ENCODE measurements at places on chromosomes 3 and 15. TPM values are rescaled to one million over a fixed set of nuclear protein-coding genes. Genes with fewer than 3 reads are reported as not detected.

Gene TRIM59
- total RNA-seq = 25.8 TPM

Gene CYP1A2
- not detected for total RNA-seq

Gene HDAC11
- total RNA-seq = 1.6 TPM

Gene MST1R
- 0.27 TPM for total RNA-seq

Gene SELENOT
- total RNA-seq = 68.4 TPM

Gene EPHA6
- not detected for total RNA-seq

Gene ARHGEF26
- 0.25 TPM for total RNA-seq

Gene TPM1
- 10.5 TPM for total RNA-seq

Gene GOLGA8Q
- total RNA-seq = 0.20 TPM

Gene TGM4
- not detected for total RNA-seq

Gene PIERCE2
- total RNA-seq = 0.38 TPM

Gene LRTM1
- total RNA-seq = not detected

Gene C3orf49
- total RNA-seq = not detected

Gene PAK6
- not detected for total RNA-seq

Gene GLDN
- not detected for total RNA-seq

Gene SERINC4
- 0.15 TPM for total RNA-seq

Gene KIF23
- 73.1 TPM for total RNA-seq

Gene ZNF717
- 13.5 TPM for total RNA-seq

Gene ZPLD1
- total RNA-seq = not detected

Gene TTLL13
- total RNA-seq = 0.26 TPM

Gene PCLAF
- total RNA-seq = 118 TPM

Gene RASGRF1
- total RNA-seq = not detected

Gene ASB14
- total RNA-seq = not detected

Gene RCCD1
- total RNA-seq = 52.4 TPM

Gene ABHD17C
- total RNA-seq = 6.5 TPM

Gene TMEM44
- total RNA-seq = 0.93 TPM

Gene CDHR4
- total RNA-seq = not detected

Gene BTLA
- 70.6 TPM for total RNA-seq

Gene SPATA12
- total RNA-seq = not detected

Gene CPB1
- total RNA-seq = not detected

Gene NCKIPSD
- total RNA-seq = 28.7 TPM

Gene TNFSF10
- total RNA-seq = 31.8 TPM

Gene SEMA7A
- total RNA-seq = 46.9 TPM

Gene NAALADL2
- not detected for total RNA-seq

Gene SUCLG2
- total RNA-seq = 85.3 TPM

Gene GABRR3
- total RNA-seq = not detected

Gene ZDHHC23
- total RNA-seq = 5.4 TPM

Gene TRPM1
- not detected for total RNA-seq

Gene SEMA3F
- not detected for total RNA-seq

Gene SLC28A2
- total RNA-seq = not detected

Gene SCN5A
- 0.31 TPM for total RNA-seq

Gene ZNF774
- 0.95 TPM for total RNA-seq

Gene TGM5
- not detected for total RNA-seq

Gene SCAMP5
- total RNA-seq = 0.38 TPM

Gene PIF1
- total RNA-seq = 43.9 TPM

Gene ERICH6
- total RNA-seq = not detected

Gene ITGB5
- 0.31 TPM for total RNA-seq

Gene CIDEC
- total RNA-seq = not detected

Gene ADCY5
- not detected for total RNA-seq

Gene RAB7A
- total RNA-seq = 228 TPM

Gene LSAMP
- total RNA-seq = not detected

Gene RHOA
- total RNA-seq = 491 TPM

Gene RAD54L2
- total RNA-seq = 24.5 TPM

Gene GREM1
- total RNA-seq = not detected

Gene SLC9C1
- not detected for total RNA-seq

Gene DPPA4
- total RNA-seq = 0.54 TPM

Gene LRRC2
- total RNA-seq = not detected

Gene GLCE
- total RNA-seq = 2.6 TPM

Gene CPEB1
- total RNA-seq = 0.10 TPM
